Activated naive CD4-positive, alpha-beta T cell treated with anti-CD3 and anti-CD28 coated beads, Interleukin-2, amount 50 U/mL, for 16 hours (primary cell): ENCODE measurements at places on chromosomes 11 and 22.

- no peak for DNase-seq
These were observed 63.9 kb downstream of the GAS2 start for GRCh38 chr11:22730319-22730718.

GRCh38 chr11:100683126-100683525, 4.0 kb upstream of the ARHGAP42 start:
- DNase-seq: no peak

- no peak for DNase-seq
These were observed 45.3 kb downstream of the SGSM3 start for GRCh38 chr22:40415531-40416266.

- no peak for DNase-seq
These were observed 59.5 kb downstream of the CDKN1C start for GRCh38 chr11:2825889-2826678.

- no peak for DNase-seq
These were observed 10.9 kb downstream of the PRRG4 start for GRCh38 chr11:32840587-32840986.

GRCh38 chr22:48666620-48667019, 1161.1 kb downstream of the BRD1 start:
- DNase-seq: no peak

- DNase-seq: no peak
These were observed at the start of gene SCARF2 for GRCh38 chr22:20437613-20438426. Gene SCARF2 (minus strand): TSS chr22:20437825. CDS start chr22:20437754, 71 bp downstream.
